Stimulated activated CD4-positive, alpha-beta T cell treated with anti-CD3 and anti-CD28 coated beads, Interleukin-12 subunit alpha, Interleukin-12 subunit beta, amount 100 ng/mL, for 24 hours (primary cell): ENCODE measurements at places on chromosomes 1 and 21.

DNA sequence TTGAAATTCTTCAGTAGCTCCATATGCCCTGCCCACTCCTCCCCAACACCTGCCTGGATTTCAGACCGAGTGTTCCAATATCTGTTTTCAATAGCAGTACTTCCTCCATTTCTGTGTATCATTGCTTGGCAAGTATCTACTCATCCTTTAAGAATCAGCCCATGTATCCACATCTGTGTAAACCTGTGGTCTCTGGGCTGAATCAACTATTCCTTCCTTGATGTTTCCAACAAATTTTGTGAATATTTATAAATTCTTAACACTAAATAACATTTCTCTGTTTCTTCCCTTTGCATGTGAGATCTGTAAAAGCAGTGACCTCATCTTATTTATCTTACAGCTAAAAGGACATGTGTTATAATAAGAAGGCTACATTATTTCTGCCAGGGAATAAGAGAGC, 26.0 kb upstream of the UAP1 start:
- no peak for DNase-seq

- DNase-seq, result no peak
Measured at GRCh38 chr1:111602974-111603373, 16.6 kb upstream of the RAP1A start.

GRCh38 chr1:84363019-84363418, 35.3 kb upstream of the DNASE2B start:
- no peak for DNase-seq

GRCh38 chr1:46481961-46482360, 7.7 kb upstream of the DMBX1 start:
- no peak for DNase-seq

DNA sequence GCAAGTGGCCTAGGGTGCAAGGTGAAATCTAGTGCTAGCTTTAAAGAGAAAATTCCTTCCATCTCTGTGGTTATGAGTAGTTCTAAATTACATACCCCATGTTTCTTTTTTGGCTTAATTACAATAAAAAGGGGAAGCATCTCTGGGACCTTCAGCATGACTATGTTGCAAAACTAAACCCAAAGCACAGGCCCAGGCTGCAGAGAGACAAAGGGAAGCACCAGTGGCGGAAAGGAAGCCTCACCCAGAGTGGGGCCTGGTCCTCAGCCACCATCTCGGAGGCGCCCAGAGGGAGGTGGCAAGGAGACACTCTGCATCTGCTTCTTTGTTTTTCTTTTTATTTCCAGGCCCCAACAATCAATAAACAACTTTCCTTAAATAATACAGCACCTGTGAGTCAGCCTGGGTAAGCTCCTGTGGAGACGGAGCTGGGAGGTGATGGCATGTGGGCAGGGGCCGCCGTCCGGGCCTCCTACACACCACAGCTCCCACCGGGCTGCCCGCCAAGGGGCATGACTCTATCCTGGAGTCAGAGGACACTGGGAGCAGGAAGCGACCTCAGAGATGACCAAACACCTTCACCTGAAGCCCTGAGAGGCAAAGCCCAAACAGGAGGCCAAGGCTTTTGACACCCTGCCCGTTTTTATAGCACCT, 21.7 kb downstream of the ITPKB start:
- no peak for DNase-seq

- DNase-seq, result no peak
Measured at GRCh38 chr1:246245541-246245940, 261.5 kb downstream of the SMYD3 start.

DNA sequence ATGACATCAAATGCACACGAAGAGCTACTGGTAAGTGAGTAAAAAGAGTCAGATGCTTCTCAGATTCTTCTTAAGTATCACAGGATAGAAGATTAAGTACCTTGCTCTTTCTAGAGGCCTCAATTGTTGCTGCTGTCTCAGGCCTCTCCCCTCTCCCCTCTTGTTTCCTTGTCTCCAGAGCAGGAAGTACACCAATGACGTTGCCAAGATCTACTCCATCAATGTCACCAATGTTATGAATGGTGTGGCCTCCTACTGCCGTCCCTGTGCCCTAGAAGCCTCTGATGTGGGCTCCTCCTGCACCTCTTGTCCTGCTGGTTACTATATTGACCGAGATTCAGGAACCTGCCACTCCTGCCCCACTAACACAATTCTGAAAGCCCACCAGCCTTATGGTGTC, 21.3 kb upstream of the SARS1 start:
- DNase-seq, result no peak

DNA sequence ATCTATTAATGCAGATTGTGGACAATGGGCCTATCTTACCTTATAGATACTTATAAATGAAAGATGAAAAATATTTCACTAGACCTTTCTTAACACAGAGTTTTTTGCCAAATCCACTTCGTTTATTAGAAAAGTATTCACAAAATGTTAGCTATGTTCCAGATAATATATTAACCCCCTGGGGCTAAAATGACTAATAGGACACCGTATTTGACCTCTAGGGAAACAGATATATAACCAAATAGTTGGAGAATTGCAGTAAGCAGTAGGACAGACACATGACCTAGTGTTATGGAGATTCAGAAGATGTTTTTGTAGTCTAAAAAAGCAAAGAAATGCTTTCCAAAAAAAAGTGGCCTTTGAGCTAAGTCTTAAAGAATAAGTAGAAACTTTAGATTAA, 106.9 kb downstream of the SEC16B start:
- DNase-seq, result no peak

DNA sequence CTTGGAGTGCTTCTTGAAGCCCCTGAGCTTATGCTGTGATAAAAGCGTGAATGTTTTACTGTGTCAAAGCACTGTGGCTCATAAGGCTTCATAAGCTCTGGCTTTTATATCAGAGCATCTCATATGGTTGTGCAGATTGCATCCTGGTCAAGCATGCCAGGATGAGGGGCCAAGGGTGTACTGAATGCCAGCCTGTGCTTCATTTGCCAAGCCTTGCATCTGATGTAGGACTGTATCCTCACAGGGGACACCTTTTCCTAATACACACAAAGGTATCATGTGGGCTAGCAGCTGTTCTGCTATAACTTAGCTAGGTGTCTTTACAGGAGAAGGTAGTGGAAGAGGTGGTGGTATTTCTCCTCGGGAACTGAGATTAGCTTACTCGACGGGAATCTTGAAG, 134.7 kb downstream of the ST6GALNAC3 start:
- DNase-seq, result no peak

DNA sequence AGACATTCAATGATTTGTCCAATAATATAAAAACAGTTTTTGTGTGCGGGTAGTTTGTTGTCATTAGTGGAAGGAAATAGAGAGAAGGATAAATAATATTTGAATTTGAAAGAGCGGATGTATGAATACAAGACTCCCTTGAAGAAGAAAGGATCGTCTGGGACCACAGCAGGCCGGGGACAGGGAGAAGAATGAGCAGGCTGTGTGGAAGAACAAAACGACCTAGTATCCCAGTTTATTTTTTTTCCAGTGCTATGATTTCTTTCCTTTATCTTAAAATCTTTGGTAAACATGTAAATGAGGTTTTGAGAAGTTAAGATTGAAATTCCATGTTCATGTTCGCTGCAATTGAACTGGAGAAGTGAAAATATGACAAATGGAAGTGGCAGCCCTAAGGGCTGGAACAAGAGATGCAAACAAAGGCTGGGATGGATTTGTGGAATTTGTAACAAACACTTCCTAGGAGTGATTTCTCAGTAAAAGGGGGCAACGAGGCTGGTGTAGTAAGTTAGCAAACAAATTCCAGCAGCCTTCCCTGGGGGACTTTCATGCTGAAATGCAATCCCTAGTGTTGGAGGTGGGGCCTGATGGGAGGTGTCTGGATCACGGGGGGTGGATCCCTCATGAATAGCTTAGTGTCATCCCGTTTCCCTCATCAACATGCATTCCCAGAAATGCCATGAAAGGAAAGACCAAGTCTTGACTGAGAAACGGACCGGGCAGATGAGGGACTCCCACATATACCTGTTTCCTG, 10.2 kb upstream of the IFI16 start:
- no peak for DNase-seq

- no peak for DNase-seq
Measured at GRCh38 chr1:195806060-195806459, 802.2 kb downstream of the KCNT2 start.

- no peak for DNase-seq
Measured at GRCh38 chr21:28959367-28960099, 33.1 kb downstream of the LTN1 start.

DNA sequence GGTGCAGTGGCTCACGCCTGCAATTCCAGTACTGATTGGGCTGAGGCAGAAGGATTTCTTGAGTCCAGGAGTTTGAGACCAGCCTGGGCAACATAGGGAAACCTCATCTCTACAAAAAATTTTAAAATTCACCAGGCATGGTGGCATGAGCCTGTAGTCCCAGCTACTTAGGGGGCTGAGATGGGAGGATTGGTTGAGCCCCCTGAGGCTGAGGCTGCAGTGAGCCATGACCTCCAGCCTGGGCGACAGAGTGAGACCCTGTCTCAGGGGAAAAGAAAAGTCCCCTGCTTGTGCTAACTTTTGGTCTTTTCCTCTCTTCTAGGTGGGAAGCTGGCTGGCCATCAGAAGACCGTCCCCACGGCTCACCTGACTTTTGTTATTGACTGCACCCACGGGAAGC, 1.6 kb downstream of the SRARP start:
- DNase-seq, result no peak

- DNase-seq, result no peak
Measured at GRCh38 chr1:85911742-85912141, 203.5 kb upstream of the ZNHIT6 start.

DNA sequence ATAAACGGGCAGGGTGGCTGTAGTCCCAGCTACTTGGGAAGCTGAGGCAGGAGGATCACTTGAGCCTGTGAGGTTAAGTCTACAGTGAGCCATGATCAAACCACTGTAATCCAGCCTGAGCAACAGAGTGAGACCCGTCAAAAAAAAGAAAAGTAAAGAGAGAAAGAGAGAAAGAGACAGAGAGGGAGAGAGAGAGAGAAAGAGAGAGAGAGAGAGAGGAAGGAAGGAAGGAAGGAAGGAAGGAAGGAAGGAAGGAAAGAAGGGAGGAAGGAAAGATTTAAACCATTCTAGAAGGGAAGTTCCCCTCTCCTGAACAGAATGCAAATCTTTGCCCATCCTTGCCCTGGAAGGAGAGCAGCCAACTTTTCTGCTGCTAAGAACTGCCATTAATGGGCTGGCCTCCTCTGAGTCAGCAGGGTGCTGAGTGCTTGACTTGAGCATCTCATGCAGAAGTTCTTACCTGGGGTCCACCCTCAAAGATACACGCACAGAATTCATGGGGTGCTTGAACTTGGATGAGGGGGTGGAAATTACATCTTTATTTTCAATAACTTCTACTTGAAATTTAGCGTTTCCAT, 24.5 kb upstream of the TARDBP start:
- DNase-seq, result no peak

- DNase-seq, result no peak
Measured at GRCh38 chr1:221816899-221817298, 75.0 kb upstream of the DUSP10 start.

- no peak for DNase-seq
Measured at GRCh38 chr1:212255705-212256307, 29.4 kb upstream of the PPP2R5A start.

- no peak for DNase-seq
Measured at GRCh38 chr1:85888921-85889320, 180.7 kb upstream of the ZNHIT6 start.

DNA sequence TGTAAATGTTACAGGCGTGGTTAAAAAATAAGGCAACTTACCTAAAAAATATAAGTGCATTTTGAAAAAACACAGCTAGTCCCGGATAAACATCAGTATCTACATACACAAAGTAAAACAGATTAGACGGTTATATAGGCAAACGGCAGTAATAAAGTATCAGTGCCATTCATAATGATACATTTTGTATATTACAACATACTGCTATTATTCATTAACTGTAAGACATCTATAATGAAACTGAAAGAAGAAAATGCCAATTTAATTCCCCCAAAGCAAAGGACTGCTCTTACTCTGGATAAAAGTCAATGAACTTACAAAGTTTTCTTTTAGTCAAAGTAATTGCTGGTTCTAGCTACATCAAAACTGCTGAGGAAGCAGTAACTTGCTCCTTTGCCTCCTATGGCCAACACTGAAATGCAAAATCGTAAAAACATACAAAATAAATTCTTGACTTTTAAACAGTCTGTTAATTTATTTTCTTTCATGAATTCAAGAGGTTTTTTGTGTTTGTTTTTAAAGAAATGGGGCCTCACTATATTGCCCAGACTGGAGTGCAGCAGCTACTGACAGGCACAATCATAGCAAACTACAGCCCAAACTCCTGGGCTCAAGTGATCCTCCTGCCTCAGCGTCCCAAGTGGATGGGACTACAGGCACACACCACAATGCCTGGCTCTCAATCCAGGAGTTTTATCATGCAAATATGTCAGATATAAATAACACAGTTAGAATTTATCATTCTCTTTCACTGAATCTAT, 23.9 kb downstream of the TMEM50B start:
- DNase-seq, result no peak

DNA sequence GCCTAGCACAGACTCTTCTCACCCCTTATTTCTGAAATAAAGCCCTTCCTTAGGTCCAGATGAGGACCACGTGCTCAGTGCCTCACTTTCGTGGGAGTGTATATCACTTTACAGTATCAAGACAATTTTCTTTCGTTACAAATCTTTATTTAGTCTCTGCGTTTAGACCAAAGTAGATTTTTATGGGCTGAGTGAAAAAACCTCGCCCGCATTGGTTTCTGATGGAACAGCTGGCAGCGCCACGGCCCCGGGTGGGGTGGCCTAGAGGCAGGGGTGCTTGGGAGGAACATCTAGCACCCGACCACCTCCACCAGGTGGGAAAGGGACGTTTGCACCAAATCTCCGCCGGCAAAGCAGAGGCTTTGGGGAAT, 7.6 kb downstream of the SIM2 start:
- no peak for DNase-seq

DNA sequence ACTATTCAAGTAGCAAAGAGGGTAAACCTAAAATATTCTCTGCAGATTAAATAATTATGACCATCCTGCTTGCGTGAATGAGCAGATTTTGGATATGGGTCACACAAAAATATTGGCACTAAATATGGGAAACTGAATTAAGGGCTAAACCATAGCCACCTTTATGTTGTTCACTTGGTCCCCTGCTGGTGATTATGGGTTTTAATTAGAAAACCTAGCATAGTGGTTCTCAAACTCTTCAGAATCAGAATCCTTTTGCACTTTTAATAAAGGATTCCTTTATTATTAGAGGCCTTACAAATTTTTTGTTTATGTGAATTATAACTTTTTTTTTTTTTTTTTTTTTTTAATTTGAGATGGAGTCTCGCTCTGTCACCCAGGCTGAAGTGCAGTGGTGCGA, 38.5 kb upstream of the ZNHIT6 start:
- no peak for DNase-seq

- no peak for DNase-seq
Measured at GRCh38 chr1:87115891-87116290, 201.5 kb downstream of the HS2ST1 start.

DNA sequence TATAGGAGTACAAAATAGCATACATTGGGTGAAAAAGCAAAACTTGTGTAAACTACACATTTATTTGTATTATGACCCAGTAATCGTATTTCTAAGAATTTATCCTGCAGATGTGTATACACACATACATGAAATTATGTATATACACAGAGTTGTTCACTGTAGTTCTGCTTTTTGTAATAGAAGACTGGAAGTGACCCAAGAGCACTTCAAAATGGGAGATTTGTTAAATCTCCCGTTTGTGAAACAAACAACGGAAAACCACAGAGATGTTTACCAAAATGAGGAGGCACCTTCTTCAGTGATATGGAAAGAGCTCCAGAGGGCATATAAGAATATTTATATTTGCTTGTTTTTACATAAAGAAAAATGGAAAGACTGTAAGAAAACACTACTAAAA, 18.0 kb upstream of the MNDA start:
- no peak for DNase-seq
